CD4-positive, CD25-positive, alpha-beta regulatory T cell (primary cell): ENCODE measurements at places on chromosomes 3 and 15. TPM values are rescaled to one million over a fixed set of nuclear protein-coding genes. Genes with fewer than 3 reads are reported as not detected.
A peak's percentile ranks its signal among the peaks of the same experiment; 100 is the strongest.

GRCh38 chr15:42728560-42728959, 8.4 kb downstream of the CDAN1 start:
- H3K27ac ChIP-seq = no peak overlapping the region
- H3K4me3 ChIP-seq = no peak overlapping the region
- H3K27me3 ChIP-seq = no peaks in the 10 kb centered on the region
- DNase-seq = no peak

DNA sequence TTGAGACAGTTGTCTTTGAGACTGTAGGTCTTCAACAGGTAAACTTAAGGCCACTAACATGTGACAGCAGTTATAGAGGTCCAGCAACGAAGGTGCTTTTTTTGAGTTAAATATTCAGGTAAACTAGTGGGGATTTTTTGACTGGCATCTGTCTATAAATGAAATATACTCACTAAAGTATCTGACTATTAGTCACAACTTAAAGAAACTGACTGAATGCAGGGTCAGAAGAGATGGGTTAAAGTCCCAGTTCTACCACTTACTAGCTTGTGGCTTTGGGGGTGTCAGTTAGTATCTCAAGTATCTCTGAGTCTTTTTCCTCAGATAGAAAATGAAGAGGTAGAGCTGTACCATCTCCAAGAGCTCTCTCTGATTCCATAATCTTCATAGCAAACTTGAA, 18.0 kb downstream of the MIX23 start:
- H3K36me3 ChIP-seq = peaks cover 12% of the 10 kb centered on the region
- no peak overlapping the region for H3K27ac ChIP-seq
- no peak for DNase-seq
- no peaks in the 10 kb centered on the region for H3K4me1 ChIP-seq
- H3K27me3 ChIP-seq = no peaks in the 10 kb centered on the region

DNA sequence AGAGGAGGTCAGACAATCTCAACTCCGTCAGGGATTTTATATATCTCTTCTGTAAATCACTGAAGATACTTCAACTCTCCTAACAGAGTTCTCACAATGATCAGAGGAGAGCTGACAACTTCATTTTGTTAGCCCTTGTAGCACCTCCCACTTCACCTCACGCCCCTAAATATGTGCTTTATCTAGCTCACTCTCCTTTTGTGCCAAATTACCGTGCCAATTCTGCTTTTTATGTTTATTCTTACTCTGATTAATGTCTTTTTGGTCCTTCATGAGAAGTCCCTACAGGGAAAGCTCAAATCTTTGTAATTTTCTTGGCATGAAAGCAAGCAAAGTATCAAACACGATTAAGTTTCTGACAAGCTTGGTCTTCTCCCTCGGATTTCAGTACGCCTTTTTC, 636.1 kb upstream of the NAALADL2 start:
- no peak overlapping the region for H3K27ac ChIP-seq
- no peaks in the 10 kb centered on the region for H3K27me3 ChIP-seq
- no peak for DNase-seq
- H3K4me1 ChIP-seq = no peaks in the 10 kb centered on the region
- no peak overlapping the region for H3K4me3 ChIP-seq

DNA sequence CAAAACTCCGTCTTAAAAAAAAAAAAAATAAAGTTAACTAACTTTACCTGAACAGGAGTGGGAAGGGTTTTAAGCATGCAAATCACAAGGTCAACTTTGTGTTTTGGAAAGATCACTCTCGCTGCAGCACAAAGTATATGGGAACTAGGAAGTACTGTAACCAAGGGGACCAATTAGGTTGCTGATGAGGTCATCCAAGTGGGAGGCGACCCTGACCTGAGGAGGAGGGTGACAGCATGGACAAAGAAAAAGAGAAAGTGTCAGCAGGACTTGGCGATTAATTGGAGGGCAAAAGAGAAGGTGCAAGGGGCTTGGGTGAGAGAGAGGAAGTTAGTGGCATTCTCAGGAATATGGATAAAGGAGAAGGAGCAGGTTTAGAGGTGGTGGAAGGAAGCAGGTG, 89.5 kb upstream of the ZBED2 start:
- no peak for DNase-seq
- no peaks in the 10 kb centered on the region for H3K36me3 ChIP-seq
- H3K4me1 ChIP-seq = peaks cover 3% of the 10 kb centered on the region
- no peak overlapping the region for H3K27ac ChIP-seq
- H3K27me3 ChIP-seq = no peaks in the 10 kb centered on the region
- H3K4me3 ChIP-seq = no peak overlapping the region

GRCh38 chr3:46923559-46924350, 46.2 kb downstream of the PTH1R start:
- H3K27me3 ChIP-seq = no peaks in the 10 kb centered on the region
- H3K27ac ChIP-seq = no peak overlapping the region
- H3K36me3 ChIP-seq = peaks cover 75% of the 10 kb centered on the region
- peak; percentile 41 for DNase-seq
- H3K4me1 ChIP-seq = peaks cover 25% of the 10 kb centered on the region
- H3K4me3 ChIP-seq = no peak overlapping the region

GRCh38 chr3:59364496-59364895, 314.7 kb upstream of the CFAP20DC start:
- H3K27me3 ChIP-seq = peaks cover 2% of the 10 kb centered on the region
- no peaks in the 10 kb centered on the region for H3K4me1 ChIP-seq
- no peak overlapping the region for H3K27ac ChIP-seq
- no peaks in the 10 kb centered on the region for H3K36me3 ChIP-seq
- no peak for DNase-seq
- H3K4me3 ChIP-seq = no peak overlapping the region

- H3K36me3 ChIP-seq = peaks cover 59% of the 10 kb centered on the region
- H3K4me1 ChIP-seq = peaks cover 24% of the 10 kb centered on the region
- no peak for DNase-seq
- no peaks in the 10 kb centered on the region for H3K27me3 ChIP-seq
- H3K4me3 ChIP-seq = no peak overlapping the region
- no peak overlapping the region for H3K27ac ChIP-seq
Observed at GRCh38 chr3:196938576-196938975, 3.8 kb downstream of the NCBP2 start.

DNA sequence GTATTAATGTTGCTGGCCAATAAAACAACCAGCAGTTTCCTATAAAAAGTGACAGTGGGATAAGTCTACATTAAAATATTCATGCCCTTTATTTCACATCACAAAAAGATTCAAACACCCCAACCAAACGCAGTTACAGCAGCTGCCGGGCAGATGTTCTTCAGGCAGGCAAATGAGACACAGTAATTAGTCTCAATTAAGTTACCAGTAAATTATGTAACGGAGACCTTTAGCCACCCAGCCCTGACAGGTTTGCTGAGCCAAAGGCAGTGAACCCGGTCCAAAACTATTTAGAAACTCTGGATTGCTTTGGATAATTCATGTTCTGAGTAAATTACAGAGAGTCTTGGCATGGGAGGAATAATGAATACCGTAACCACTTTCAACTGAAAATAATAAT, 289.2 kb upstream of the LYSMD4 start:
- H3K36me3 ChIP-seq = no peaks in the 10 kb centered on the region
- H3K4me3 ChIP-seq = no peak overlapping the region
- H3K27ac ChIP-seq = no peak overlapping the region
- no peaks in the 10 kb centered on the region for H3K4me1 ChIP-seq
- H3K27me3 ChIP-seq = no peaks in the 10 kb centered on the region

DNA sequence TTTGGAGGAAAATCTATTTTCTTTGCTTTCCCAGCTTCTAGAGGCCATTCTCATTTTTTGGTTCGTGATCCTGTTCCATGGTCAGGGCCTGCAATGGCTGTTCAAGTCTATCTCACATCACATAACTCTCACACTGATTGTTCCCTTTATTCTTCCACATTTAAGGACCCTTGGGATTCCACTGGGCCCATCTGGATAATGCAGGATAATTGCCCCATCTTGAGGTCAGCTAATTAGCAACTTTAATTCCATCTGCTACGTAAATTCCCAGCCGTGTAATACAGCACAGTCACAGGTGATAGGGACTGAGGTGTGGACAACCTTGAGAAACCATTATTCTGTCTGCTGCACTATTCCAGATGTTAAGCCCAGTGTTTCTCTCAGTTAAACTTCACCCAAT, 311.6 kb upstream of the CNTN4 start:
- no peaks in the 10 kb centered on the region for H3K4me1 ChIP-seq
- no peak for DNase-seq
- H3K36me3 ChIP-seq = no peaks in the 10 kb centered on the region
- no peak overlapping the region for H3K4me3 ChIP-seq
- H3K27ac ChIP-seq = no peak overlapping the region
- H3K27me3 ChIP-seq = no peaks in the 10 kb centered on the region

GRCh38 chr3:110579840-110580550, 491.6 kb upstream of the NECTIN3 start:
- H3K27me3 ChIP-seq = no peaks in the 10 kb centered on the region
- H3K36me3 ChIP-seq = no peaks in the 10 kb centered on the region
- H3K4me1 ChIP-seq = no peaks in the 10 kb centered on the region

GRCh38 chr3:114376516-114377185, 82.8 kb downstream of the TIGIT start:
- H3K4me1 ChIP-seq = no peaks in the 10 kb centered on the region
- H3K36me3 ChIP-seq = peaks cover 7% of the 10 kb centered on the region
- no peaks in the 10 kb centered on the region for H3K27me3 ChIP-seq
- no peak for DNase-seq
- no peak overlapping the region for H3K27ac ChIP-seq

DNA sequence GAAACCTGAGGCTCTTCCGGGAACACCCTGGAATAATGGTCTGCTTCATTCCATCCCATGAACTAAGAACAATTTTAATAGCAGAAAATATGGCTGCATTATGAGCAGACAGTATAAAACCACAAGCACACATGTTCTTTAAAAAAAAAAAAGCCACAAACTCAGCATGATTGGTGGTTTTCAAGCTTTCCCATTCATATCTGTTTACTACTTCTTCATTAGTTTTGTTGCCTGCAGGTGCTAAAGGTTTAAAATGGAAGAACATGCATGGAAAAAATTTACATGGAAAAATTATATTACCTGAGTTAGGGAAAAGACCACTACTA, 137.9 kb upstream of the HES1 start:
- no peak overlapping the region for H3K27ac ChIP-seq
- H3K4me1 ChIP-seq = peaks cover 2% of the 10 kb centered on the region
- peaks cover 2% of the 10 kb centered on the region for H3K27me3 ChIP-seq
- DNase-seq = no peak

- H3K27me3 ChIP-seq = no peaks in the 10 kb centered on the region
- DNase-seq = no peak
- no peaks in the 10 kb centered on the region for H3K36me3 ChIP-seq
- no peak overlapping the region for H3K4me3 ChIP-seq
- no peak overlapping the region for H3K27ac ChIP-seq
Observed at GRCh38 chr3:100104442-100104798, 9.9 kb downstream of the FILIP1L start.

GRCh38 chr3:185929192-185930151, 8.3 kb downstream of the TRA2B start:
- H3K4me3 ChIP-seq = peak overlapping the region; percentile 97
- H3K4me1 ChIP-seq = peaks cover 90% of the 10 kb centered on the region
- H3K36me3 ChIP-seq = peaks cover 55% of the 10 kb centered on the region
- H3K27me3 ChIP-seq = no peaks in the 10 kb centered on the region
- DNase-seq = no peak
- H3K27ac ChIP-seq = peak overlapping the region; percentile 62

The CCDC174 gene
- total RNA-seq = 55.7 TPM

The NPAP1 gene
- not detected for total RNA-seq

The C3orf49 gene
- not detected for total RNA-seq
